Esophagus (tissue), 2 donors: ENCODE measurements at places on chromosomes 4 and X. TPM values are rescaled to one million over a fixed set of nuclear protein-coding genes. Genes with fewer than 3 reads are reported as not detected.

NLGN4X gene
- 0.21 TPM for polyA plus RNA-seq

MAGEA9B gene
- polyA plus RNA-seq: not detected

MAGEA2 gene
- not detected for polyA plus RNA-seq

ZNF185 gene
- 220 TPM for polyA plus RNA-seq

UGT2B17 gene
- 0.02 TPM for polyA plus RNA-seq

ABCG2 gene
- polyA plus RNA-seq: 0.39 TPM

ANXA3 gene
- polyA plus RNA-seq: 140 TPM

SORCS2 gene
- polyA plus RNA-seq: 1.1 TPM

DIPK2B gene
- 3.7 TPM for polyA plus RNA-seq

ENPEP gene
- 0.20 TPM for polyA plus RNA-seq

ATOH1 gene
- not detected for polyA plus RNA-seq

LRCH2 gene
- 0.45 TPM for polyA plus RNA-seq

P2RY8 gene
- polyA plus RNA-seq: 0.24 TPM

RPS6KA6 gene
- polyA plus RNA-seq: 0.53 TPM

DHX15 gene
- 43.5 TPM for polyA plus RNA-seq

GNRHR gene
- polyA plus RNA-seq: 0.22 TPM

IL3RA gene
- polyA plus RNA-seq: 2.7 TPM

DMRTC1B gene
- polyA plus RNA-seq: not detected

MAP7D2 gene
- polyA plus RNA-seq: 0.31 TPM

AKAP14 gene
- not detected for polyA plus RNA-seq

GAGE2A gene
- polyA plus RNA-seq: not detected

FMR1NB gene
- not detected for polyA plus RNA-seq

TMSB15C gene
- 0.28 TPM for polyA plus RNA-seq
